Testis (tissue), 5 donors: ENCODE measurements at places on chromosomes 12 and 14. TPM values are rescaled to one million over a fixed set of nuclear protein-coding genes. Genes with fewer than 3 reads are reported as not detected.

The OTUB2 gene
- total RNA-seq, result 19.3 TPM

The WIF1 gene
- 0.87 TPM for total RNA-seq

The IGF1 gene
- total RNA-seq, result 16.9 TPM

The CMKLR1 gene
- total RNA-seq, result 4.8 TPM

DNA sequence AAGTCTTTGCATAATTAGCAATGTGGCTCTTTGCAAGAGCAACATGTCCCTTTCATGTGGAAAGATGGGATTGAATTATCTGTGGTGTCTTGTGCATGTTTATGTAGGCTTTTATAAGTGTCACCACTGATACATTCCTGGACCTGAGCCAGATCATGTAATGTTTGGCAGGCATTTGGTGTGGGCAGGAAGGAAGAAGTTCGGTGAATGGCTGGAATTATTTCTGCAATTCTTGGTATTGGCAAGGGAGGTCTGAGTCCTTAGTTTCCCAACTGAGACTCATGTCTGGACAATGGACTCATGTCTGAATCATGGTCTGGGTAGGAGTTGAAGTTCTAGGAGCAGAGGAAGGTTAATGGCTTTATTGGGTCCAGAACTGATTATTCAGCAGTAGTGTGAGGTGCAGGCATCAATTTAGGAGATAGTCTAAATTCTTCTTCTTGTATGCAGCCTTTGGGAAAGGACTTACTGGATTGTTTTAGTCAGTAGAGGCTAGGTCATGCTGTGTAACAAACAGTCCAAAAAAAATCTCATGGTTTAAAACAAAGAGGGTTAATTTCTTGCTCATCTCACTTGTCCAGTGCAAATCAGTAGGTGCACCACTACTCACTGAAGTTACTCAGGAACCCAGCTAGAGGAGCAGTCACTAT lies 186.5 kb upstream of the LHX5 start:
- DNase-seq, result no peak

GRCh38 chr14:94933486-94933885 lies 163.6 kb upstream of the GSC start:
- DNase-seq, result no peak

GRCh38 chr14:54606631-54607133 lies 39.8 kb downstream of the SAMD4A start:
- no peak for DNase-seq

- no peak for DNase-seq
Observed at GRCh38 chr14:100622224-100622623, 35.0 kb upstream of the BEGAIN start.

DNA sequence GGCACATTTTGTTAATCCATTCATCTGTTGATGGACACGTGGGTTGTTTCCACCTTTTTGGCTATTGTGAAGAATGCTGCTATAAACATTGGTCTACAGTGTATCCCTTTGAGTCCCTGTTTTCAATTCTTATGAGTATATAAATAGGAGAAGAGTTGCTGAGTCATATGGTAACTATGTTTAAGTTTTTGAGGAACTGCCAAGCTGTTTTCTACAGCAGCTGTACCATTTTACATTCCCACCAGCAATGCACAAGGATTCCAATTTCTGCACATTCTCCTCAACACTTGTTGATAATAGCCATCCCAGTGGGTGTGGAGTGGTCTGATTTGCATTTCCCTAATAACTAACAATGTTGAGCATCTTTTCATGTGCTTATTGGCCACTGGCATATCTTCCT lies 6.9 kb upstream of the SVOP start:
- no peak for DNase-seq

DNA sequence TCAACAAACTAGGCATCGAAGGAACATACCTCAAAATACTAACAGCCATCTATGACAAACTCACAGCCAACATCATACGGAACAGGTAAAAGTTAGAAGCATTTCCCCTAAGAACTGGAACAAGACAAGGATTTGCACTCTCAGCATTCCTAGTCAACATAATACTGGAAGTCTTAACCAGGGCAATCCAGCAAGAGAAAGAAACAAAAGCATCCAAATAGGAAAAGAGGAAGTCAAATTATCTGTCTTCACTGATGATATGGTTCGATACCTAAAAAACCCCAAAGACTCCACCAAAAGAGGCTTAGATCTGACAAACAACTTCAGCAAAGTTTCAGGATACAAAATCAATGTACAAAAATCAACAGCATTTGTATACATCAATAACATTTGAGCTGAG lies 32.5 kb downstream of the CCDC38 start:
- no peak for DNase-seq

- no peak for DNase-seq
Observed at GRCh38 chr12:53670308-53670707, 5.6 kb downstream of the ATP5MC2 start.

GRCh38 chr12:78684419-78684818 lies 180.2 kb upstream of the SYT1 start:
- DNase-seq, result no peak

- peak; percentile 89 for DNase-seq
Observed at GRCh38 chr12:124381456-124382296, 86.8 kb downstream of the RFLNA start.

DNA sequence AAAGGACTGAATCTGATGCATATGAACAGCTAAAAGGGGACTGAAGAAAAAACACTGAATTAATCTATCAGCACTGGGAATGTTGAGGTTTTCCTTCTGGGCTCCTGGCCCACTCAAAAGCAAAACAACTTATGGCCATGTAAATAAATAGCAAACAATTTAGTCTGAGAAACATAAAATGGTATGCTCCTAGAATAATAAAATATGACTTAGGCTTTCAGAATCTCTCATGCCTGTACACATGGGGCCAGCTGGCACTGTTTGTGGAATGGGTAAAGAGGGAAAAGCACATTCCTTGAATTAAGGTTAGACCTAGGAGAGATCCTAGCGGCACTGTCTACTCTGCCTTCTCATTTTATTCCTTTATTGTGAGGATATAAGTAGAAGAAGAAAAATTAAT lies 6.2 kb downstream of the KLHDC2 start:
- DNase-seq, result no peak

DNA sequence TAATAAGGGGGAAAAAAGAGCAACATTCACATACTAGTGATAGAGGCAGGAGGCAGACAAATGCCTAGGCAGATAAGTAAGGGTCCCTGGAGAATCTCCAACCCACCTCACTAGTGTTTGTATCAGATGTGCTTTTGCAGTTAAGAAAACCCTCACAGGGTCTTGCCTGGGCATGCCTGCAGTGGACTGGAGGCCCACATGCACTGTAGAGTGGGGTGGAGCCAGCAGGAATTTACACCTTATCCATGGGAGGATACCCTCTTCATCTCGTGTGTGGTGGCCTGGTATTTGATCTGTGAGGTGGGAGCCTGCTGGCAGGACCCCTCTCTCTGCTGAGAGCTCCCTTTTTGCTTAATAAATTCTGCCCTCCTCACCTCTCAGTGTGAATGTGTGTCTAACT lies 238.0 kb upstream of the SLC16A7 start:
- DNase-seq, result no peak

DNA sequence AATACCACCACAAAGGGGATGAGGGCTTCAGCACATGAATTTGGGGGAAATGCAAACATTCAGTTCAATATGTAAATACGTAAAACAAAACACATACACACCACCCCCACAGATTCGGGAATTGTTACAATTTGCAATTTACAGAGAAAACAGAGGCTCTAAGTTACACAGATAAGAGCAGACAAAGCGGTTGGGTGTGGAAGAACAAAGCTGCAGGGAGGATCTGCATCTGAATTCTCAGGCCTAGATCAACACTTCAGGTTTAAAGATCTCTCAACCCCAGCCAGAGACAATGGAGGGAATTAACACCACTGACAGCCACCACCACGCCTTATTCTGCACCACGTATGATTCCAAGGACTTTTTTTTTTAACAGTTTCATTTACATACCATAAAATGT lies 375.5 kb downstream of the BCL11B start:
- no peak for DNase-seq

DNA sequence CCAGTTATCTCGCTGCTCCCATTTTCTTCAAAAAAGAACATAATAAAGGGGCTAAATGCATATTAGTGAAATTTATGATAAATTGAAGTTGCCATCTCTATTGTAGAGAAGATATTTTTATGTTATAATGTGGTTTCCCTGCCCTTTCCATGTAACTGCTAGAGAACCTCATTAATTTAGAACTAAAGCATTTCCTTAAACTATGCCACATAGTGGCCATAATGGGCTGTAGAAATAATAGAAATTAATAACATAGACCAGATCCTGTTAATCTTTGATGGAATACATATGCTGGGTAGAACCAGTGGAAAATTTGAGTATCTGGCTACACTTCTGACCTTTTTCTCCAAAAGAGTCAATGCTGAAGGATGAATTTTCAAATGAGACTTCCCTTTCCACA lies 376.7 kb downstream of the PDZRN4 start:
- no peak for DNase-seq

DNA sequence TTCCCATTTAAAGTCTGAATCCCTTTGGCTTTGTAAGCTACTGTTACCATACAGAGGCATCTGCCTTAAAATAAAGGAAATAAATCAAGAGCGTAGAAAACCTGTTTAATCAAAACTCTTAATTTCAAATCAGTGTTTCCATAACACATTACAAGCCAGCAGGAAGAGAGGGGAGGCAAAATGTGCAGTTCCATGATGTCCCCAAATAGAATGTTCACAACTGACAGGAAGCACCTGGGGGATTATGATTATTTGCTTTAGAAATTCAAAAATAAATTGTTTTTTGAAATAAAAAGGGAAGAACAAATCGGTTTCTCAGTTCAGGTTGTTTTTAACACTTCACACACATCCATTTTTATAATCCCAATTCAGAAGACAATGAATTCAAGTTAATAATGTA lies 21.4 kb downstream of the SOCS2 start:
- DNase-seq, result no peak
